ENCODE measurements at places on chromosomes 5 and 9.

DNA sequence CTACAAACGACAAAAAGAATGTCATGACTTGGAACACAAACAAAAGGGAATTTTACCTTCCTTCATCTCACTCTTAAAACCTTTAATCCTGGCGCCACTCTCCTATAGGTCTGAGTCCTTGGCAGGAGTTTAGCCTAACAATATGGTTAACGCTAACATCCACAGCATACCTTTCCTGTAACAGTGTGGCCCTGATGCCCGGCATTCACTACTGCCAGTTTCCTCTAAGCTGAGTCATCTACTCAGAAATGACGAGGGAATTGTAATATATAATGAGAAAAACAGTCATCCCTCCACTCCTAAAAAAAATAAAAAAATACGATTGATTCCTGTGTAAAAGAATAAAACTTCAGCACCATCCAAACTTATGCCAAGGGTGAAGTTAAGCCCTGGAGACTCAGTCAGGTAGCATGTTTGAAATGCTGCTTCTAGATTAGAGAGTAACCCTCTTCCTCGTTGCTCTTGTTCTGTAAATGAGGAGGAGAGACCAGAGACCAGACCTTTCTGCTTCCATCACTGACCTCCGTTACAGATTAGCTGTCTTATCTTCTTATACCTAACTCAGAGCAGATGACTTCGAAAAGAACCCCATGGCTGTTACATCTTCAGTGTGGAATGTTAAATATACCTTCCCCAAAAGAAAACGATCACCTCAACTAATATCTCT lies 37.4 kb downstream of the CCDC125 start:
- no peak for DNase-seq
- no peak overlapping the region for H3K27ac ChIP-seq
- no peak overlapping the region for H3K4me3 ChIP-seq
- H3K36me3 ChIP-seq = no peaks in the 10 kb centered on the region

DNA sequence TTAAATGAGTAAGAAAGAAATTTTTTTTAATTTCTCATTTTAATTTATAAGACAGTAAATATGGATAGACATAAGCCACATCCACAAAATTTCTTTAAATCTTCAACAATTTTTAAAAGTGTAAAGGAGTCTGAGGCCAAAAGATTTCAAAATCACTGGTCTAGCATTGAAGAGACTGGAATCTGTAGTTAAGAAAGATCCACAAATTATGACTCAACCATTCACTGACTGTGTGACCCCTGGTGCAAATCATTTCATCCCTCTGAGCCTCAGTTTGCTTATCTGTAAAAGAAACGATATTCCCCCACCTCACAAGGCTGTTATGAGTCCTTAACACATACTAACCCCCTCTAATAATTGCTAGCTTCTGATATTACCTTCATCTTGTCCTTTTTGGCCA lies 98.5 kb downstream of the EBF1 start:
- no peaks in the 10 kb centered on the region for H3K4me1 ChIP-seq
- peak overlapping the region; percentile 51 for H3K27ac ChIP-seq
- no peaks in the 10 kb centered on the region for H3K27me3 ChIP-seq
- no peak for DNase-seq
- no peaks in the 10 kb centered on the region for H3K36me3 ChIP-seq

DNA sequence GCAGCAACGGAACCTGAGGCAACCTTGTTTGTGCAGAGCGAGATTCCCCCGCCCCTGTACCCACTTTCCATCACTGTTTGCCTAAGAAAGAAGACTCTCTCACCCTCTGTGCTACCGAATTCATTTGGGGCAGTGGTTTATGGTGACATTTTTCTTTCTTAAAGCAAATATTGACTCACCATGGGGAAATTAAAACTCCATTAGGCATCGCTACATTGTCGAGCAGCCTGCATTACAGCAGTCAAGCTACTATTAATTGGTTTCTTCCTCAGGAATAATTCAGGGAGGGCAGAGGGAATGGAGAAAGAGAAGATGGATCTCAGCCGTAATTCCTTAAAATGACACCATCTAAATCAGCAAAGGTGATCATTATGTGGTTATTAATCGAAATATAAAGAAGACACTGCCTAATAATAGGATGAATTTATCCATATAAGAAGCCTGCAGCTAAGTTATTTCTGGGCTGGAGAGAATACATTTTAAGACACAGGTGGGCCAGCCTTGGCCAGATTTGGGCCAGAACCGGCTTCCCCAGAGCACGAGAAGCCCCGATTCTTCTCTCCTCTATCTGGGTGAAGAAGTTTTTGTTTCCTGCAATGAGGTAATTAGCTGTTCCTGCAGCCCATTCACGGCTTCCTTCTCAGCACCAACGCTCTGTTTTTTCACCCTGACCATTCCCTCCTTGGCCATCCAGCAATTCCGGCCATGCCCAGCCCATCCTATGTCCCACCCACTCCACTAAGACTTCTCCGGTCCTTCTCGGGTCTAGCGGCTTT lies 16.8 kb downstream of the CFAP77 start:
- H3K27ac ChIP-seq = no peak overlapping the region
- no peaks in the 10 kb centered on the region for H3K27me3 ChIP-seq
- H3K4me3 ChIP-seq = no peak overlapping the region
- no peaks in the 10 kb centered on the region for H3K4me1 ChIP-seq
- DNase-seq = no peak
- no peaks in the 10 kb centered on the region for H3K36me3 ChIP-seq

DNA sequence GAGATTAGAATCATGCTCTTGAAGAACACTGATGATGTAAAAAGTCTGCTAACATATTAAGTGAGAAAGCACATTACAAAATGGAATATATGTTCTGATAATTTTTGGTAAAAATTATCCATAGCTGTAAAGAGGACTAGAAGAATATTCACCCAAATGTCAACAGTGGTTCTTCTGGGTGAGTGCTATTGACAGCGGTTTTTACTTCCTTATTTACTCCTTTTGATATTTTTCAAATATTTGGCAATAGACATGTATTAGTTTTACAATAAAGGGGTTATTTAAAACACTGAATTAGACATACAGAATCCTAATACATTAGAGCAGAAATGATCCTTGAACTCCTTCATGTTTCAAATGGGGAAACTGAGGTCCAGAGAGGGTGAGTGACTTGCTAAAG lies 26.9 kb upstream of the MEGF9 start:
- no peak for DNase-seq
- no peaks in the 10 kb centered on the region for H3K4me1 ChIP-seq
- no peaks in the 10 kb centered on the region for H3K27me3 ChIP-seq
- H3K4me3 ChIP-seq = no peak overlapping the region
- H3K27ac ChIP-seq = no peak overlapping the region

- no peak for DNase-seq
- no peak overlapping the region for H3K4me3 ChIP-seq
- no peaks in the 10 kb centered on the region for H3K4me1 ChIP-seq
- H3K36me3 ChIP-seq = peaks cover 4% of the 10 kb centered on the region
- no peak overlapping the region for H3K27ac ChIP-seq
- H3K27me3 ChIP-seq = no peaks in the 10 kb centered on the region
These were observed 97.8 kb downstream of the GPR21 start for GRCh38 chr9:123131258-123131657.

GRCh38 chr9:89379508-89380115 lies 61.3 kb downstream of the SECISBP2 start:
- no peaks in the 10 kb centered on the region for H3K36me3 ChIP-seq
- no peak overlapping the region for H3K27ac ChIP-seq
- H3K4me1 ChIP-seq = no peaks in the 10 kb centered on the region
- no peak overlapping the region for H3K4me3 ChIP-seq
- H3K27me3 ChIP-seq = no peaks in the 10 kb centered on the region

DNA sequence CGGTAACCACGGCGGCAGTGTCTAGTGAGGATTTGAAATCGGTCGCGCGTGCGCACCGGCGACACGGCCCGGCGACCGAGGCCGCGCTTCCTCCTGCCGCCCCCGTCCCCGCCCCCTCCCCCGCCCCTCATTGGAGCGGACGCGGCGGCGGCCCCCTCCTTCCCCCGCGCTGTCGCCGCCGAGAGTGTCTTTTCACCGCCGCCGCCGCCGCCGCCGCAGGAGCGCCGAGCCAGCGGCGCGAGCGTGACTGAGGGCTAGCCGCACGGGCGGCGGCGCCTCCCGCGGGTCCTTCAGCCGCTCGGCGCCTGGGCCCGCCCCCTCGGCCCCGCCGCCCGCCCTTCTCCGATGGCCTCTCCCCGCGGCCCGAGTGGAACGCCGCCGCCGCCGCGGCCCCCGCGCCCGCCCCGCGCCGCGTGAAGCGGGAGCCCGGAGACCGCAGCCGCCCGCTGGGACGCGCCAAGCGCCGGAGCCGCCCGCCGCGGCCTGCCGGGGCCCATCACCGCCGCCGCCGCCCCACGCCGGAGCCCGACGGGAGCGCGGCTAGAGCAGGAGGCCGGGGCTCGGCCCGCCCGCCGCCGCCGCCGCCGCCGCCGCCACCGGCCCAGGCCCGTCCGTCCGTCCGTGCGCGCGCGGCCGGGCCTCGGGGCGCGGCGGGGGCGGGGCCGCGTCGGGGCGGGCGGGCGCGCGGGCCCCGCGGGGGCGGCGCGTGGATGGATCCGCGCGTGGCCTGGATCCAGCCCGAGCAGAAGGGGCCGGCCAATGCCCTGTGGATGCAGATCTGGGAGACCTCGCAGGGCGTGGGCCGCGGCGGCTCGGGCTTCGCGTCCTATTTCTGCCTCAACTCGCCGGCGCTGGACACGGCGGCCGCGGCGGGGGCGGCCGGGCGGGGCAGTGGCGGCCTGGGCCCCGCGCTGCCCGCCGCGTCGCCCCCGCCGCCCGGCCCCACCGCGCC lies at the start of gene TENT4A:
TENT4A (plus strand) TSS at position 159 of the 952 bp plus-strand sequence; CDS start at position 711, 552 bp downstream.
- peak within 1 kb of the TSS; percentile 92 for H3K27ac ChIP-seq
- H3K4me1 ChIP-seq = no peaks in the 10 kb centered on the region
- H3K36me3 ChIP-seq = no peaks in the 10 kb centered on the region
- no peaks in the 10 kb centered on the region for H3K27me3 ChIP-seq
- peak within 1 kb of the TSS; percentile 83 for H3K4me3 ChIP-seq

DNA sequence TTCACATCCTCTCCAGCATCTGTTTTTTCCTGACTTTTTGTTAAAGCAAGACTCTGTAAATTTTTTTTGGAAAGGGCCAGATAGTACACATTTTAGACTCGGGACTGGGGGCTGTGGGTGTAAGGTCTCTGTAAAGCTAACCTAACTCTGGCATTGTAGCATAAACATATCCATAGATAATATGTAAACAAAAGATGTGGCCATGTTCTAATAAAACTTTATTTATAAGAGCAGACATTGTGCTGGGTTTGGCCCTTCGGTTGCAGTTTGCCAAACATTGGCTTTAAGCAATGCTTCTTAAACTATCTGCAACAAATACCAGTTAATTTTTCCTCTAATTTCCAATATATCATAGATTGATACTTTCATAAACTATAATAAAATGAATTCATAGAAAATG lies 605.2 kb downstream of the EBF1 start:
- no peaks in the 10 kb centered on the region for H3K36me3 ChIP-seq
- H3K4me3 ChIP-seq = no peak overlapping the region
- no peaks in the 10 kb centered on the region for H3K27me3 ChIP-seq
- H3K4me1 ChIP-seq = no peaks in the 10 kb centered on the region
- no peak overlapping the region for H3K27ac ChIP-seq

- no peaks in the 10 kb centered on the region for H3K4me1 ChIP-seq
- H3K27me3 ChIP-seq = no peaks in the 10 kb centered on the region
- no peak for DNase-seq
- no peaks in the 10 kb centered on the region for H3K36me3 ChIP-seq
- no peak overlapping the region for H3K4me3 ChIP-seq
- no peak overlapping the region for H3K27ac ChIP-seq
These were observed 46.8 kb upstream of the HAND1 start for GRCh38 chr5:154524859-154525258.

GRCh38 chr5:35876454-35876853 lies 19.8 kb downstream of the IL7R start:
- no peak for DNase-seq
- no peak overlapping the region for H3K4me3 ChIP-seq
- H3K4me1 ChIP-seq = no peaks in the 10 kb centered on the region
- H3K27me3 ChIP-seq = no peaks in the 10 kb centered on the region
- H3K27ac ChIP-seq = no peak overlapping the region

DNA sequence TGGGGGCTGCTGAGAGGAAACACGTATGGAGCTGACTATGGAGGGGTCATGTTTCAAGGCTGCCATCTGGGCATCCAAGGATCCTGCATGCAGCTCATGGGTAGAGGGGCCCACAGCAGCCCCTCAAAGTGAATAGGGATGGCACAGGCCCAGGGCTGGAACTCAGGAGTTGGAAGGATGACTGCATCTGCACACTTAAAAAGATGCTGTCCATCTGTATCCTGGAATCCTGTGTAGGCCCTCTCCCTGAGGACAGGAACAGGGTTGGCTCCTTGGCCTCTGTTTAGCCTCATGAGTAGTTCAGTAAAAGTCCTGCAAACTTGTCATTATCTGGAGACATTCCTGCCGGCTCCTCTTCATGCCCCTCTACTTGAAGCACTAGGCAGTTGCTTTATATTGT lies 4.0 kb downstream of the BNIP1 start:
- H3K27me3 ChIP-seq = no peaks in the 10 kb centered on the region
- H3K4me3 ChIP-seq = no peak overlapping the region
- no peaks in the 10 kb centered on the region for H3K36me3 ChIP-seq
- no peak overlapping the region for H3K27ac ChIP-seq
- H3K4me1 ChIP-seq = no peaks in the 10 kb centered on the region

DNA sequence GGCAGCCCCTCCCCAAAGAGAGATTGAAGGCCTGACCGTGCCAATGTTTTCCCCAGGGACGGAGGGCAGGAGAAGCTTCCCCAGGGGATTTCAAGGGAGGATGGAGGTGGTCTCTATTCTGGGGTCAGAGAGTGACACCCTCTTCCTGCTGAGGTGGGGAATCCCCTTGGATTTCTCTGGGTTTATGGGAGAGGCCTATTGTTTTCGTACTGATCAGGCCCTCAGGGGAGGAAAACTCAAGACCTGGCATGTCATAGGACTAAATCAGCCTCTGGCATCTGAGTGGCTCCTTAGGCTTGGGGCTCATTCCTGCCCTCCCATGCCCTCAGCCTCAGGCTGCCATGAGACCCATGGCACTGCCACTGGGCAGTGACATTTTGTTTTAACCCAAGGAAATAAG lies 44.6 kb downstream of the IRF1 start:
- no peaks in the 10 kb centered on the region for H3K36me3 ChIP-seq
- H3K4me3 ChIP-seq = no peak overlapping the region
- no peaks in the 10 kb centered on the region for H3K27me3 ChIP-seq
- H3K27ac ChIP-seq = peak overlapping the region; percentile 87
- H3K4me1 ChIP-seq = peaks cover 30% of the 10 kb centered on the region
- DNase-seq = no peak

DNA sequence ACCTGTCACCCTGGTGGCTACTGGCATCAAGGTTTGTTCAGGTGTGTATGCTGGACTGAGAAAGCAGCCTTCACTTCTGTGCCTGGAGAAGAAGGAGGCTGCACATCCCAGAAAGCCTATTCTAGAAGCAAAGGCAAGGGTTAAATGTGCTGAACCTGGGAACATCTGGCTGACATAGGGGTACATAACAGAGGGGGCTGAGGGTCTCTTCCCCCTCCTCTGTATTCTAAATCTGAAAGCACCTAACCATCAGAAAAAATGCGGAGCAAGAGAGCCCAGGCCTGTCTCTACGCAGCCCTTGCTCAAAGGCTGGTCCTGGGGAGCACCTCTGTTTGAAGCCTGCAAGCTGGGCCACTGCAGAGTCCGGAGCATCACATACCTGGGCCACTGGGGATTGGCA lies 53.2 kb upstream of the FSTL4 start:
- no peak overlapping the region for H3K27ac ChIP-seq
- DNase-seq = no peak
- H3K27me3 ChIP-seq = no peaks in the 10 kb centered on the region
- no peak overlapping the region for H3K4me3 ChIP-seq
- H3K36me3 ChIP-seq = no peaks in the 10 kb centered on the region

All from breast epithelium (tissue), 4 donors.